ENCODE measurements at places on chromosomes 12 and 14. TPM values are rescaled to one million over a fixed set of nuclear protein-coding genes. Genes with fewer than 3 reads are reported as not detected.

- H3K4me3 ChIP-seq: no peak overlapping the region
- no peak for DNase-seq
- H3K4me1 ChIP-seq: peaks cover 5% of the 10 kb centered on the region
- H3K27me3 ChIP-seq: no peaks in the 10 kb centered on the region
- no peaks in the 10 kb centered on the region for H3K36me3 ChIP-seq
- H3K27ac ChIP-seq: no peak overlapping the region
These were observed 137.6 kb downstream of the ZFP36L1 start for GRCh38 chr14:68655021-68655831.

DNA sequence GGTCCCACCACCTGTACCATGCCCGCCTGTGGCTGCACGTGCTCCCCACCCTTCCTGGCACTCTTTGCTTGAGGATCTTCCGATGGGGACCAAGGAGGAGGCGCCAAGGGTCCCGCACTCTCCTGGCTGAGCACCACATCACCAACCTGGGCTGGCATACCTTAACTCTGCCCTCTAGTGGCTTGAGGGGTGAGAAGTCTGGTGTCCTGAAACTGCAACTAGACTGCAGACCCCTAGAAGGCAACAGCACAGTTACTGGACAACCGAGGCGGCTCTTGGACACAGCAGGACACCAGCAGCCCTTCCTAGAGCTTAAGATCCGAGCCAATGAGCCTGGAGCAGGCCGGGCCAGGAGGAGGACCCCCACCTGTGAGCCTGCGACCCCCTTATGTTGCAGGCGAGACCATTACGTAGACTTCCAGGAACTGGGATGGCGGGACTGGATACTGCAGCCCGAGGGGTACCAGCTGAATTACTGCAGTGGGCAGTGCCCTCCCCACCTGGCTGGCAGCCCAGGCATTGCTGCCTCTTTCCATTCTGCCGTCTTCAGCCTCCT is 1.1 kb downstream of the INHBE start:
- no peak for DNase-seq
- H3K27ac ChIP-seq: no peak overlapping the region
- H3K4me1 ChIP-seq: peaks cover 29% of the 10 kb centered on the region
- H3K36me3 ChIP-seq: no peaks in the 10 kb centered on the region
- peak overlapping the region; percentile 42 for H3K4me3 ChIP-seq
- H3K27me3 ChIP-seq: no peaks in the 10 kb centered on the region

GRCh38 chr12:8446642-8447547 is 8.9 kb upstream of the CLEC6A start:
- no peak overlapping the region for H3K27ac ChIP-seq
- no peaks in the 10 kb centered on the region for H3K36me3 ChIP-seq
- no peak overlapping the region for H3K4me3 ChIP-seq
- H3K4me1 ChIP-seq: no peaks in the 10 kb centered on the region
- no peaks in the 10 kb centered on the region for H3K27me3 ChIP-seq

DNA sequence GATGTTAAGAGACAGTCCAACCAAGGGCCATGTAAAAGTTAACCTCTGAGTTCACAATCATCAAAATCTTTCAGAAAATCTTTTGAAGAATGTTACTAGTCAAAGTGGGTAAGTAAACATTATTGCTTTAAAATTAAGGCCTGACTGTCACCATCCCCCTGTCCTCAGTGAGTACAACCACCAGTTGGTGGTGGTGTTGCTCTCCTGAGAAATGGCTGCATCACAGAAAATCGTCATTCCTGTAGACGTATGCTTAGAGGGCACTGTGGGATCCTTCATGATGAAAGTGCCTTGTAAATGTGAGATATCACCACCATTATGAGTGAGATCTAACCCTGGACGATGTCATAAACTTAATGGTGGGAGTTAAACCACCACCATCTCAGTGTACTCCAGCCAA is 451.2 kb downstream of the RPS29 start:
- H3K36me3 ChIP-seq: no peaks in the 10 kb centered on the region
- H3K4me1 ChIP-seq: no peaks in the 10 kb centered on the region
- H3K4me3 ChIP-seq: no peak overlapping the region
- no peak overlapping the region for H3K27ac ChIP-seq

GRCh38 chr14:102089621-102090343 is 2.9 kb upstream of the HSP90AA1 start:
- H3K4me1 ChIP-seq: peaks cover 33% of the 10 kb centered on the region
- no peaks in the 10 kb centered on the region for H3K27me3 ChIP-seq
- DNase-seq: no peak
- peak overlapping the region; percentile 97 for H3K4me3 ChIP-seq
- peak overlapping the region; percentile 74 for H3K27ac ChIP-seq
- peaks cover 16% of the 10 kb centered on the region for H3K36me3 ChIP-seq

DNA sequence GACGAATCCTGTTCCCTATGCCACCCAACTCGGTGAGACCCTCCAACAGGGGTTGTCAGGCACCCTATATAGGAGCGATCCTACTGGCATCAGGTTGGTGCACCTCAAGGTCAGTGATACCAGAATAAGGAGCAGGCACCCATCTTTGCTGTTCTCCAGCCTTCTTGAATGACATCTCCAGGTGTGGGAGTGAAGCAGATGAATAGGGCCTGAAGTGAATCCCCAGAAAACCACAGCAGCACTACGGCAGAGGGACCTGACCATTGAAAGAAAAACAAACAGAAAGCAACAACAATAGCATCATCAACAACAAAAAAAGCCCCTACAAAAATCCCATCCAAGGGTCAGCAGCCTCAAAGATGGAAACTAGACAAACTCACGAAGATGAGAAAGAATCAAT is 445.2 kb upstream of the ATP2B1 start:
- H3K4me1 ChIP-seq: no peaks in the 10 kb centered on the region
- H3K36me3 ChIP-seq: no peaks in the 10 kb centered on the region
- no peak overlapping the region for H3K4me3 ChIP-seq
- no peak overlapping the region for H3K27ac ChIP-seq

GRCh38 chr12:104502217-104502616 is 45.5 kb downstream of the CHST11 start:
- H3K4me3 ChIP-seq: peak overlapping the region; percentile 41
- DNase-seq: no peak
- peaks cover 11% of the 10 kb centered on the region for H3K36me3 ChIP-seq
- peak overlapping the region; percentile 72 for H3K27ac ChIP-seq
- H3K4me1 ChIP-seq: peaks cover 87% of the 10 kb centered on the region

- no peak overlapping the region for H3K27ac ChIP-seq
- peaks cover 7% of the 10 kb centered on the region for H3K4me1 ChIP-seq
- peaks cover 42% of the 10 kb centered on the region for H3K27me3 ChIP-seq
- H3K4me3 ChIP-seq: no peak overlapping the region
- H3K36me3 ChIP-seq: no peaks in the 10 kb centered on the region
These were observed 19.9 kb upstream of the KRT83 start for GRCh38 chr12:52341066-52341580.

- H3K27me3 ChIP-seq: no peaks in the 10 kb centered on the region
- peaks cover 21% of the 10 kb centered on the region for H3K4me1 ChIP-seq
- no peak overlapping the region for H3K4me3 ChIP-seq
- H3K36me3 ChIP-seq: no peaks in the 10 kb centered on the region
These were observed 2.6 kb upstream of the TAMALIN start for GRCh38 chr12:52004042-52004648.

DNA sequence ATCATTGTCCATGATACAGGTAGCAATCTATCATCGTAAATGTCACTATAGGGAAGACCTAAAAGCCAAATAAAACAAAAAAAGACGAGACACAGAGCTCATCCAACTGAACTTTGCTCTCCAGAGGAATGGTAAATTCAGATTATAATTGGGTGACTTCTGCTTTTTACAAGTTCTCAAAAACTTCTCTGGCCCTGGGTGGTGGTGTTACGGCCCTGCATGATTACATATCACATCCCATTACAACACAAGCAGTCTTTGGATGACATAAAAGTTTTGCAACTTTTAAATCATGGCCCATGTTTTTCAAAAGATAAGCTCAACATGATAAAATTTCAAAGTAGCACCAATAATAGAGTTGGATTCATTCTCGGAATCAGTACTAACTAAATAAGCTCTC is 299.6 kb downstream of the DIO2 start:
- no peaks in the 10 kb centered on the region for H3K27me3 ChIP-seq
- no peak overlapping the region for H3K4me3 ChIP-seq
- H3K27ac ChIP-seq: no peak overlapping the region
- H3K36me3 ChIP-seq: peaks cover 4% of the 10 kb centered on the region

DNA sequence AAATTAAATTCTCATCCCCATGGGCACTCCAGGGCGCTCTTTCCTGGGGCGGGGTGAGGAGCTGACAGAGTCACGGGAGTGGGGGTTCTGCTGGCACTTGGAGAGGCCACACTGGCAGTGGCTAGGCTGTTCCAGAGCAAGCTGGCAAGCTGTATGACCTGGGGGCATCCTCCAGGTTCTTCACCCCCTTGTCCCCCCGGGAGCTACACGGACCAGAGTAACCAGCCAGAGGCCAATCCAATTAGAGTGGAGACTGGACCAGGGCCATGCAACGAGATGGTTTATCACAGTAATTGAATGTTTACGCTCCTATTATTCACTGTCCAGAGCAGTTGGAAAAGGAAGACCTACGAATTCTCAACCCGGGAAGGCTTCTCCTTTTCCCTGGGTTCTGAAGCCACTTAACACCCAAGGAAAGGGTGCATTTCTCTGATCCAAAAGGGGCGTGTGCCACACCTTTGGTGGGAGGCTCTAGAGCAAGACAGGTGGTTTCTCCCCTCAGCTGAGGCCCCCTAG is 43.8 kb upstream of the PNMA1 start:
- H3K4me1 ChIP-seq: peaks cover 83% of the 10 kb centered on the region
- no peaks in the 10 kb centered on the region for H3K36me3 ChIP-seq
- H3K27me3 ChIP-seq: no peaks in the 10 kb centered on the region
- H3K27ac ChIP-seq: peak overlapping the region; percentile 88

GRCh38 chr14:90274019-90274418 is 17.7 kb downstream of the PSMC1 start:
- H3K4me1 ChIP-seq: peaks cover 13% of the 10 kb centered on the region
- no peak overlapping the region for H3K4me3 ChIP-seq
- peaks cover 10% of the 10 kb centered on the region for H3K36me3 ChIP-seq
- peak overlapping the region; percentile 44 for H3K27ac ChIP-seq
- DNase-seq: no peak

DNA sequence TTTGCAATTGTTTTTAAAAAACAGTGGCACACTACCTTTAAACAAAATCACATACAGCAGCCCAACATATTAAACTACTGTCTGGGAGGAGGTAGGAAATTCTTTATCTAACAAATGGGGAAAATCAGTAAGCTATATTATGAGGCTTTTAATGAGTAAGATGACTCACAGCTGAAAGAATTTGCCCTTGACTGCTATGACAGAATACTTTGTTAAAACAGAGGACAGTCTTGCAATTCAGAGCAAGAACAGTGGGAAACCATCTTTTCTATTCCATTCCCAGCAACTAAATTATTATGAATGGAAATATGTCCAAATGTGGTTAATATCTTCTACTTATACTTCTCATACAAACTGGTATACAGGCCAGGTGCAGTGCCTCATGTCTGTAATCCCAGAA is 49.2 kb upstream of the SGPP1 start:
- H3K4me1 ChIP-seq: no peaks in the 10 kb centered on the region
- H3K27ac ChIP-seq: no peak overlapping the region
- H3K36me3 ChIP-seq: no peaks in the 10 kb centered on the region
- no peak overlapping the region for H3K4me3 ChIP-seq

CTSG gene
- not detected for total RNA-seq

KCNC2 gene
- total RNA-seq: not detected

TMCC3 gene
- 3.5 TPM for total RNA-seq

PPP1R1A gene
- total RNA-seq: not detected

ADAM21 gene
- total RNA-seq: 0.10 TPM

KRT75 gene
- not detected for total RNA-seq

SLC38A4 gene
- total RNA-seq: not detected

CLEC1B gene
- not detected for total RNA-seq

SNRNP35 gene
- total RNA-seq: 27.3 TPM
